ENCODE measurements at places on chromosomes 1 and 21. TPM values are rescaled to one million over a fixed set of nuclear protein-coding genes. Genes with fewer than 3 reads are reported as not detected.

Gene SPRR1B
- total RNA-seq, result not detected

Gene C1orf226
- 2.9 TPM for total RNA-seq

Gene RGS1
- 142 TPM for total RNA-seq

Gene RPS6KC1
- total RNA-seq, result 27.5 TPM

Gene TRIM67
- total RNA-seq, result not detected

Gene KRTAP13-2
- total RNA-seq, result not detected

Gene MRPL24
- total RNA-seq, result 79.3 TPM

Gene SPATA45
- not detected for total RNA-seq

Gene BGLAP
- total RNA-seq, result 2.7 TPM

Gene LMNA
- 434 TPM for total RNA-seq

Gene LIN28A
- total RNA-seq, result not detected

Gene AKR7A3
- 1.7 TPM for total RNA-seq

Gene TNFSF18
- not detected for total RNA-seq

Gene FAM72A
- not detected for total RNA-seq

Gene CRNN
- not detected for total RNA-seq

Gene KIFAP3
- total RNA-seq, result 36.5 TPM

Gene TMOD4
- total RNA-seq, result not detected

Gene PGLYRP4
- not detected for total RNA-seq

Gene ZBTB7B
- total RNA-seq, result 46.9 TPM

Gene LORICRIN
- not detected for total RNA-seq

Gene TEDDM1
- not detected for total RNA-seq

Gene MIGA1
- total RNA-seq, result 18.6 TPM

Gene ANXA9
- total RNA-seq, result 2.1 TPM

Gene BATF3
- 3.5 TPM for total RNA-seq

Gene TMEM234
- 26.7 TPM for total RNA-seq

Gene DDAH1
- 23.4 TPM for total RNA-seq

Gene AK5
- 16.7 TPM for total RNA-seq

Gene KRTAP19-6
- total RNA-seq, result not detected

Gene FBLIM1
- total RNA-seq, result 33.3 TPM

Gene RHBDL2
- total RNA-seq, result not detected

Gene TNFAIP8L2
- 8.7 TPM for total RNA-seq

Gene GBP3
- 25.8 TPM for total RNA-seq

Gene SHISAL2A
- total RNA-seq, result not detected

Gene SPRR2D
- total RNA-seq, result not detected

Gene INAVA
- total RNA-seq, result not detected

Gene TP73
- not detected for total RNA-seq

Gene DCAF6
- total RNA-seq, result 78.2 TPM

Gene SNAPIN
- total RNA-seq, result 59.9 TPM

Gene HP1BP3
- 491 TPM for total RNA-seq

Gene CHI3L2
- 37.2 TPM for total RNA-seq

Gene NID1
- 207 TPM for total RNA-seq

Gene FUBP1
- total RNA-seq, result 99.0 TPM

Gene CFHR2
- total RNA-seq, result not detected

Gene PRELP
- 180 TPM for total RNA-seq

Gene CLCNKA
- not detected for total RNA-seq

Gene FAM20B
- 60.3 TPM for total RNA-seq

All from tibial nerve (tissue), 4 donors.